ENCODE measurements at places on chromosomes 4 and X.

- no peak for DNase-seq
These were observed 2.9 kb downstream of the NOCT start for GRCh38 chr4:139018501-139018900.

GRCh38 chr4:89212666-89213381, 94.8 kb downstream of the GPRIN3 start:
- DNase-seq, result no peak

GRCh38 chr4:74473155-74473811, 28.3 kb downstream of the AREG start:
- DNase-seq, result no peak

DNA sequence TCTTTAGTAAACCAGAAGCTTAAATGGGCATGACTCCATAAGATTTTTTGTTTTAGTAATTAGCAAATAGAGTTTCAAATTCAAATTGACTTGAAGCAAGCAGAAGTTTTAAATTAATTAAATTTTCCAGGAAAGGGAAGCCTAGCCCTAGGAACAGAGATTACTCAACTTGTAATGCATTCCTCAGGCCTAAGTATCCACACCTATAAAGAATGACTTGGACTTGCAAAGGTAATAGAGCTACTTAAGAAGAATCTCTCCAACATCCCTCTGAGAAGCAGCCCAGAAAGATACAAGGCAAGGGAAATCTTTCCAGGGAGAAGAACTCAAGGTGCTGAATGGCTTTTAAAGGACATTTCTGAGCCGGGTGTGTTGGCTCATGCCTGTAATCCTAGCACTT, 16.9 kb upstream of the TMPRSS11E start:
- no peak for DNase-seq

- DNase-seq, result no peak
These were observed 15.7 kb upstream of the TET2 start for GRCh38 chr4:105130945-105131344.

- no peak for DNase-seq
These were observed 48.5 kb downstream of the APOOL start for GRCh38 chrX:85052205-85052604.

DNA sequence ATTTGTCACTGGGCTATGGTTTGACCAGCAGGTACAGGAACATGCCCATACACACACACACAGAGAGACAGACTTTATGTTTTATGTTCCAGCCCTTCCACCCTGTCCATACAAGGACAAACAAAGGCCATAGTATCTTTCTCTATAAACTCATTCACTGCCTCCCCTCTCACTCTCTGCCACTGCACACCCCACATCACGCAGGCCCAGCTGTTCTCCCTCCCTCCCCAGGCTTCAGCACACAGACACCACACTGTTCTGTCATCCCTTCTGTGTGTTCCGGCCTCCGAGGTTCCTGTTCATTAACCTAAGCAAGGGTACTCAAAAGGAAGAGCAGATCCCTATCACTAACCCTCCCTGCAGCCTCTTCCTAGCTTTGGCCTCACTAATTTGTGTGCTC, 17.8 kb downstream of the LAS1L start:
- DNase-seq, result no peak

DNA sequence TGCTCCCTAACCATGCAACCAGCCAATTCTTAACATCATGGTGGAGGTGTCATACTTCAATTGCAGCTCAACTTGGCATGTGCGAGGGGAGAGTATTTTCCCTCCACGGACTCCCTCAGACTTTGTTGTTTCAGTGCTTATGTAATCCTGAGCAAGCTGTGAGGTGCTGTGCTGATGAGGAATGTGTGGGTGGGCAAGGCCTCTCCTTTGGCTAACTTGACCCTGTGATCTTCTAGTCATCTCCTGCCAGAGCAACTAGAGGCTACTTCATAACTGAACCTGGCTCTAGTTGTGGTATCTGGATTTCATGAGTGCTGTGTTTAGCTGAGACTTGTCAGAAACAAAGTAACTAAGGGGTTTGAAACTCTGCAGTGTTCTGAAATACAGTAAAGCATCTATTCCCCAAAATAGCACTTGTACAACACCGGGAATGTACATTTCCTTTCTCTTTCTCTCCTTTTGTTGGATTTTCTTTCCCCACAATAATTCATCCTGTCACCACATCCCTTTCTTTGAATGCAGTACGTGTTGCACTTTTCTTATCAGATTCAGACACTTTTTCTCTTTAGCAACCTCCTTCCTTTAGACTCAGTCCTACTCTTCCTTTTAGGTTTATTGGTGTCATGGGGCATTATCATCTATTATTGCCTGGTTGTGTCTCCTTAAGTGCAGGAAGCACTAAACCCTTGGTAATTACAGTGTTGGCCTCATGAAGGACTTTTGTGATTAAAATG, 415.2 kb upstream of the NR3C2 start:
- no peak for DNase-seq

- no peak for DNase-seq
These were observed 28.6 kb downstream of the IDS start for GRCh38 chrX:149476513-149476912.

GRCh38 chr4:106454581-106454980, 86.0 kb upstream of the GIMD1 start:
- no peak for DNase-seq

- no peak for DNase-seq
These were observed 2.0 kb downstream of the GJB1 start for GRCh38 chrX:71225009-71225408.

DNA sequence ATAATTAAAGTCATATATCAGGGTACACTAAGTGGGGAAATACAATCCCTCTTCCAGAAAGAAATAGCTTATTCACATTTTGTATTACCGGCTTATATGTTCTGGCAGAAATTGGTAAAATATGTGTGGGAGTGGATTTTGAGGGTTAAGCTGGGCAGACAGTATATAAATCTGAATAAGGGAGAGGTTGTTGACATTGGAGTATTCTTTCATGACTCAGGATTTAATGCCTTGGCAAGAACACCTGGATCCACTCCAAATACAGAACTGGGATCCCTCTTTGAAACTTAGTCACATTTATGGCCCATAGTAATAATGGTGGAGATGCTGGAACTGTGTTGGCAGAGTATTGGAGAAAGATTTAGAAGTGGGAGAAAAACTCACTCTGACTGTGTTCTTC, 54.3 kb upstream of the TET2 start:
- DNase-seq, result no peak

DNA sequence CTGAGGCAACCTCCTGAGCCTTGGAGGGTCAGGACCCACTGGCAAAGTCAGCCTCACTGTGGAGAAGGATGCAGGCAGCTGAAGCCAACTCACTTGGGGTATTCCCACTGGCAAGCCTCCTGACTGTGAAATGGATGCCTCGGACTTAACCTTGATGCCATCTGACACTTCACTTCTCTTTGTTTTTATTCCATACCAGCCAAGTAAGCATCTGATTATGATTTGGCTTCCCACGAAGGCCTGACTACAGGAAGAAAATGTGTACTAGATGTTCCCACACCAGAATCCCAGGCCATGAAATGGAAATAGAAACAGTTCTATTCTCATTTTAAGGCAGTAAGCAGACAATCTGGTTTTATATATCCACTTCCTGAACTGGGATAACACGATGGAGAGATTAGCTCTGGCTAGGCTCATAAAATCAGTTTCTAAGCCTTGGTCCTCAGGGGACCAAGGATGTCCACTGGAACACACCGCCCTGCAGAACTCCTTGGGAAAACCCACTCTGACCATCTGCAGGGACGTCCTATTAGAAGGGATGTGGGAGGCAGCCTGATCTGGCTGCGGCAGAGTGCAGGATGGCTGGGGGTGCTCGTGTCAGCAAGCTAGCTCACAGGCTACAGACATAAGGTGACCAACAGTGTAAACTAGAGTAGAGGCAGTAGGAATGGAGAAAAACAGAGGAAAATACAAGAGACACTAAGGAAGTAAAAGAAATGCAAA, 89.3 kb downstream of the TSPAN5 start:
- DNase-seq, result no peak

GRCh38 chrX:22196149-22196548, 76.6 kb upstream of the CBLL2 start:
- no peak for DNase-seq

DNA sequence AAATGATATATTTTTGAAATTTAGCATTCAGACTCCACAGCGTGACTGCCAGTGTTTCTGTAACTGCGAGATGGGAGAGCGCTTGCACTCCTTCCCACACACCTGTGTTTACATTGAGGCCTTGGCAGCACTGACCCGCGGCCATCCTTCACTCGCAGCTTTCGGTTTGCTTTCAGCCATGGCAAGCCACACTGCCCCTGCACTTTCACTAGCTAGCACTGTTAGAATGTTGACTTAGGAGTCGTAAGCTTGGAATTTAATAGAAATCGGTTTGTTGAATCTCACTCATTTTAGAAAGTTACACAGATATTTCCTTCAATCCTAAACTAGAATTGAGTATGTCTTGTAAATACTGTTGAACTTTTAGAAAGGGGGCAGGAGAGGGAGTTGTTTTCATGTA, 136.2 kb downstream of the CFAP299 start:
- no peak for DNase-seq

DNA sequence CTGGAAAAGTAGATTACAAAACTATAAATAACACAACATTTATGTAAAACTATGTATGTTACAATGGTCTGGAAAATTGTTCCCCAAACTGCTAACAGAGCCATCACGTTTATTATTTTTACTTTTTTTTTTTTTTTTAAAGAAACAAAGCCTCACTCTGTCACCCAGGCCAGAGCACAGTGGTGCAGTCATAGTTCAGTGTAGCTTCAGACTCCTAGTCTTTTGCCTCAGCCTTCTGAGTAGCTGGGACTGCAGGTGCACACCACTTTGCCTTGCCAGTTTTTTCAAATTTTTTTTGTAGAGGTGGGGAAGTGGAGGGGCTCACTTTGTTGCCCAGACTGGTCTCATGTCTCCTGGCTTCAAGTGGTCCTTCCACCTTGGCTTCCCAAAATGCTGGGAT, 180.1 kb upstream of the SPRY1 start:
- no peak for DNase-seq

DNA sequence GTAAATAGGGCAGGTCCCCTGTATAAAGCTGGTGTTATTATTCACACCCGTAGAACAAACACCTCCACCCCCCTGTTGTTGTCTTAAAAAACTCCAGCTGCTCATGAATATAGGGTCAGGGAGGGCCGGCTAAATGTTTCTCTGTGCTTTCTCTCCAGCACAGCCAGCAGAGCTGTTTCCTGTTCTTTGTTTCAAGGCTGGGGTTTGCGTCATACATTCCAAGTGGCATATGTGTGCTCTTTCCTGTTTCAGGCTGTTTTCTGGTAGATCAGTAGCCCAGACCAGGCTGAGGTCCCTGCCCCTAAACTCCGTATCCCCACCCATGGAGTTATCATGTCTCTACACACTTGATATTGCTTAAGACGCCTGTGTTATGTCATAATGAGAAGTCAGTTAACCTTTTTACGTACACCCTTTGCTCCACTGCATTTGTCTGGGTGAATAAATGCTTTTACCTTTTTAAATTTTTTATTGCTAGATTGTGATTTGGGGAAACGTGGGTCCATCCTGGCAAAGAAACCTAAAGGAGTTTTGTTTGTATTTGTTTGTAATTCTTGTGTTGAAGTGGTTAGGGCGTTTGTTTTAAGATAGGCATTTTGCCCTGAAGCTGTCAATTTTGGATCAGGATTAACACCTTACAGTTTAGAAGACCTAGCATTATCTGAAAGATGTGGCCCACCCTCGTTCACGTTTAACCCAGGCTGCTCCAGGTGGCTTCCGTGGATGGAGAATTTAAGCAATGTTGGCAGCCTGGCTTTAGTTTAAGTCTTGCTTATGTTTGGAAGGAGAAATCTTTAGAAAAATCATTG, 3.3 kb downstream of the KLF3 start:
- no peak for DNase-seq

- no peak for DNase-seq
These were observed 26.0 kb downstream of the AIFM1 start for GRCh38 chrX:130139474-130140201.

GRCh38 chrX:9293903-9294302, 171.0 kb upstream of the TBL1X start:
- DNase-seq, result no peak

DNA sequence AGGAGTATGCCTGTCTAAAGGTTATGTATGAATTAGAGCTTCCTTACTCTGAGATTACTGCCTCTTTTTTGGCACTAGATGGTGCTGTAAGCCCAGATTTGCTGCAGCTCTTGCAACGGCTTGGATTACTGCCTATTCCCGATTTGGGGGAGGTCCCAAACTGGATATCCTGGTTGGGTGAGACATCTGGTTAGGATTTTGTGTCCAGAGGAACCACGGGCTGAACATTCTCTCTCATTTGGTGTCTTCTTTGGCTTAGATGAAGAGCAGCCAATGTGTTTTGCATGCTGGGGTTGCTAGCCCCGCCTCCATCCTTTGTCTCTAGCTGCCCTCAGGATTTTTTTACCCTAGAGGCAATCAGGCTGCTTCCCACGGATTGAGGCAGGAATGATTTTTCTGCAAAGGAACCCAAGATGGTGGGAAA, 31.9 kb downstream of the F8A1 start:
- DNase-seq, result no peak

- DNase-seq, result no peak
These were observed 30.1 kb upstream of the MTMR1 start for GRCh38 chrX:150663073-150663472.

DNA sequence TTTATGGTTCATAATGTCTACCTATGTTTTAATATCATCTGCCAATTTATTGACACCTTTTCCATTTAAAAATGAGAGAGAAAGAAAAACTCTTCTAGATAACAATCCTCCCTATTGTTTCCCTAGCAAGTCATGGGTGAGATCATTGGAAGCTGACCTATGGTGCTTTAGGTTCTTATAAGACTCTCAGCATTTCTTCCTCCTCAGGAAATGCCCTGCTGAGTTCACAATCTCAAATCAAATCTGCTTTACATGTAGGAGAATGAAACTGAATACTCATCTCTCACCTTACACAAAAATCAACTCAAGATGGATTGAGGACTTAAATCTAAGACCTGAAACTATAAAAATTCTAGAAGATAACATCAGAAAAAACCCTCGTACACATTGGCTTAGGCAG, 267.4 kb downstream of the RAPGEF2 start:
- no peak for DNase-seq

- no peak for DNase-seq
These were observed 3.4 kb downstream of the RNF212 start for GRCh38 chr4:1109898-1110506.

- DNase-seq, result no peak
These were observed 640.6 kb downstream of the PCDH7 start for GRCh38 chr4:31360786-31361185.

DNA sequence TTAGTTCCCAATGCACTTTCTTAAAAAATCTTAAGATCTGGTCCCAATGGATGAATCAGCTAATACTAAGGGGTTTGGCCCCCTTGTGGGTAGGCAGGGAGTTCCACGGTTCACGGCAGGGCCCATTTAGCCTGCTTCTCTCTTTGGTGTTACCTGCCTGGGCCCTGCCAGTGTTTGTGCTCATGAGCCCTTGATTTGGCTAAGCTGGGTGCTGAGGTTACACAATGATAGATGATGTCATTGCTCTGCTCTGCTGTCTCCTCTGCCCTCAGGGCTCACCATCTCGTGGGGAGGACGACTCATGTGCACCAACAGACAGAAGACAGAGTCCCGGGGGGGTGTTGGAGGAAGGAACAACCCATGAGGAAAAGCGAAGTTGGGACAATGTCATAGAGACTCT, 24.4 kb downstream of the RTL5 start:
- no peak for DNase-seq

- no peak for DNase-seq
These were observed 136.7 kb upstream of the C1QTNF7 start for GRCh38 chr4:15291122-15291521.

- no peak for DNase-seq
These were observed 16.9 kb upstream of the GAGE10 start for GRCh38 chrX:49286581-49286980.

All from stimulated activated CD4-positive, alpha-beta T cell treated with anti-CD3 and anti-CD28 coated beads, TNF-alpha, amount 100 ng/mL, for 1 hour (primary cell).